Panc1 (cell line): ENCODE measurements at places on chromosomes 3 and 15.

DNA sequence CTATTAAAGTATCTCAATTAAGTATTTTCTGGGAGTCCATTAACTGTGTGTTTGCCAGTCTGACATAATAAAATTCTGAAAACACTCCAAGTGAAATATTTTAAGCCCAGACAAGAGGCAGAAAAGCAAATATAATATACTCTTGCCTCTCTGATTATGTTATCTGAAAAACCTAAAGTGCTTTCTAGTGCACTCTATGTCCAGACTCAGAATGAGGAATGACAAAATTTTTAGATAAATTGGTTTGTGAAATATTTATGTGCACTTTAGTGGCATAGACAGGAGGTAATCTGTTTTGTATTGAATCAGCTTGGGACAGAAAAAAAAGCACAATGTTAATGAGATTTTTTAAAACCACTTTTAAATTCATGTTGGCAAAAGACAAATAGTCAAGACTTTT is 508.2 kb upstream of the SUCLG2 start:
- no peak for DNase-seq

DNA sequence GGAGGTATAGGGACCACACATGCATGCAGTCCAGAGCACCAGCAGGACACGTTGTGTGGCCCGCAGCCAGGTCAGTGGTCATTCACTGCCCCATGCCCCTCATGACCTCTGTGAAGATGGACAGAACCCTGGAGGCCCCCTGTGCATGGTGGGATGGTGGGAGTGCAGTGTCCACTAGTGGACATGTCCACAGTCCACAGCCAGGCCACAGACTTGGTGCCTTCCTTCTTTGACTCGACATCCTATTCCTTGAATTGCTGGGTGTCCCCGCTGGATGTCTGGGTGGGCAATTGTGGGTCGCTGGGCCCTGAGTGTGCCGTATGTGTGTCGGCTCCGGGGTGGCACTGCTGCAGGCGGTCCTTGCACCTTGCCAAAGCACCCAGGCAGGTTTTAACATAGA is 35.7 kb downstream of the KLF15 start:
- no peak for DNase-seq

DNA sequence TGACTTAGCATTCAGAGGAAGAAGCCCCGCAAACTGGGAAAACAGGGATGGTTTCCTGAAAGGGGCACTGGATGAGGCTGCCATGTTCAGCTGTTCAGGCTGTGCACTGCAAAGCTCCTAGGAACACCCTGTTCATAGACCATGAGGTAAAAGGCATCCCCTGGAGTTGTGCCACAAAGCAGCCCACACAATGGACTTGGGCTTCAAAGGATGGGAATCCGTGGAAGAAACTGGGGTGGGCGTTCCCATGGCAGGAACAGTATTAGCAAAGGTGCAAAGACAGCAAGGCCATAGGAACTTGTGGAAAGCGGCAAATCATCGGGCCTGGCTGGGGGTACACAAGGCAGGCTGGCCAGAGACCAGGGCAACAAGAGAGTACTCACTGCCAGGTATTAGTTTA is 8.9 kb downstream of the OXTR start:
- DNase-seq, result no peak

DNA sequence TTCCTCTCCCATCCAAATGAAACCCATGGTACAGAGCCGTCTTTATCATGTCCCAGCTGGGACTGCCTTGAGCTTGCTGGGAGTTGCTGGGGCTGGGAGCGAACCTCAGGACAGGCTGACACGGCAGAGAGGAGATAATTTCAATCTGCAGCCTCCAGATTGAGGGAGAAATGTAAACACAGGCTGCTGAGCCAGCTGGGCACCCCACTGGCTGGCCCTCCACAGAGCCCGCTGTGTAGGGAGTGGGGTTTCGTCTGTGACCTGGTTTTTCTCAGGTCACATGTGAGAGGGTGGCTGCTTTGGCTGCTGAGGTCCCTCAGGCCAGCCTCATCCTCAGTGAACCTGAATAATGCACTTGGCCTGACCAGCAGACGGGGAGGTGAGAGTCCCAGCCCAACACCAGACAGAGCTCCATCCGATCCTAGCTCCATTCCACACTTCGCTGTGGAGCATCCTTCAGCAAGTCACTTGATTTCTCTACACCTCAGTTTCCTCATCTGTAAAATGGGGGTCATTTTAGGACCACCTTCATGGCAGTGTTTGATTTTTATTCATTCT is 121.6 kb upstream of the MRPS22 start:
- no peak for DNase-seq

GRCh38 chr3:13671482-13672233 is 122.7 kb downstream of the FBLN2 start:
- no peak for DNase-seq

DNA sequence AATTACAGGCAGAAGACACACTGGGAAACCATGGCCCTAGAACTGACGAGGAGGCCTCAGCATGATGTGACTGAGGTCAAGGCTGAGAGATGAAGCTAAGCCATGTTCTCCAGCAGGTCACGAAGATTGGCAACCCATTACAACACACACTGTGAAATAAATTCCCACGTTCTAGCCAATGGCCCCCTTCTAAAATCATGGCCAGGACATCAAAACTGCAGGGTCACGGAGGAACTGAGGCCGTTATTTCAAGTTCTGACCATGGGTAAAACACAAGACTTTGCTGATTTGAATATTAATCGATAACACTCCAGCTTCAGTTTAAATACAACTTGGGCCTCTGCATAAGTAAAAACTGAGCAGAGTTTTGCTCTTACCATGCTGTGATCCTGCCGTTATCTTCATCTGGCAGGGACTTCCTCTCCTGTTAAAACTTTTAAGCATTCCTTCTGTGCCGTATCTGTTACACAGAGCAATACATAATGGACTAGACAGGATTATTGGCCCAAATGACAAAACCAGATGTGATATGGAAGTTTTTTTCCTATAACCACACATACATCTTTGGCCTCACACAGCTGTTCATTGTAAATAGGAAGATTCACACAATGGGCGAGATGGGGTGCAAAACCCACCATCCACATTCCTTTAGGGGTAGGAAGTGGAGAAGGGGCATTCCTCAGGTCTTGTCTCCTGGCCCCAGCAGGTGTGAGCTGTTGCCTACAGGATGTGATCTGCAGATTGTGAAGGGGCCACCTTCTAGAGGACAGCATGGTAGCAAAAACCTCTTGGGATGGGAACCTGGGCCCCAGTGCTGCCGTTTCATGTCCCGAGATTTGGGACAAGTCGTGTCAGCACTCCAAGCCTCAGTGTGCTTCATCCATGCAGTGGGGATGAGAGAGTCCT is 207.4 kb downstream of the OPA1 start:
- DNase-seq, result no peak

- DNase-seq, result no peak
Measured at GRCh38 chr15:92878593-92879053, 21.5 kb upstream of the CHD2 start.

GRCh38 chr3:140753865-140754754 is 76.2 kb downstream of the TRIM42 start:
- no peak for DNase-seq

DNA sequence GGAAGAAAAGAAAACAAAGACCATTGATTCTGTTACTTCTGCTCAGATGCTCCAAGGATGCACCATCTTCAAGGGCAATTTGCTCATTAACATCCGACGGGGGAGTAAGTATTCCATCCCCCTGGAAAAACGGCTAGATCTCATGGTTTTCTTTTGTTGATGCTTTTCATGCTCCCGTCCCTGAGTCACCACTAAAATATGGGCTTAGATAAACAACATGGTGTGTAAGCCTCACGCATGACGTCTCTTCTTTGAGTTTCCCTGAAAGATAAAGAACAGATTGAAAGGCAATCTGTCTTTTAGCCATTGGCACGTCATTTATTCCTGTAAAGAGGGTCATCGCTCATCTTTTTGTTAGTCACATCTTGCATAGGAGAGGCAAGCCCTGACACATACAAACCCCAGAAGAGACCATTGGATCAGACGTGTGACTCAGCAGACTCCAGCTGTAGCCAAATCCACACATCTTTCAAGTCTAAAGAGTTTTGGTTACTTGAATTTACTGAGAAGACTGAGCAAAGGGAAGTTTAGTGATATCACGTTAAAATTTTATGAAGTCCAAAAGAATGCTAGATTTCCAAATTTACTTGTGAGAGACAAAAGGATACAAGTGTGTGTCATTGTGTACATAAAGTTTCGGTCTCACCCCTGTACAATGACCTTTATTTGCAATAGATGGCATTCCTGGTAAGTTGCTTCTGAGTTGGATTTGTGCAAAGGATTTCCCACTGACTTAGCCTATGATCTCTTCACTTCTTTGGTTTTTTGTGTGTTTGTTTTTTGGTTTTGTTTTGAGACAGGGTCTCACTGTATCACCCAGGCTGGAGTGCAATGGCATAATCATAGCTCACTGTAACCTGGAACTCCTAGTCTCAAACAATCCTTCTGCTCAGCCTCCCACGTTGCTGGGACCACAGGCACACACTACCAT is 110.5 kb downstream of the PGPEP1L start:
- peak; percentile 96 for DNase-seq

DNA sequence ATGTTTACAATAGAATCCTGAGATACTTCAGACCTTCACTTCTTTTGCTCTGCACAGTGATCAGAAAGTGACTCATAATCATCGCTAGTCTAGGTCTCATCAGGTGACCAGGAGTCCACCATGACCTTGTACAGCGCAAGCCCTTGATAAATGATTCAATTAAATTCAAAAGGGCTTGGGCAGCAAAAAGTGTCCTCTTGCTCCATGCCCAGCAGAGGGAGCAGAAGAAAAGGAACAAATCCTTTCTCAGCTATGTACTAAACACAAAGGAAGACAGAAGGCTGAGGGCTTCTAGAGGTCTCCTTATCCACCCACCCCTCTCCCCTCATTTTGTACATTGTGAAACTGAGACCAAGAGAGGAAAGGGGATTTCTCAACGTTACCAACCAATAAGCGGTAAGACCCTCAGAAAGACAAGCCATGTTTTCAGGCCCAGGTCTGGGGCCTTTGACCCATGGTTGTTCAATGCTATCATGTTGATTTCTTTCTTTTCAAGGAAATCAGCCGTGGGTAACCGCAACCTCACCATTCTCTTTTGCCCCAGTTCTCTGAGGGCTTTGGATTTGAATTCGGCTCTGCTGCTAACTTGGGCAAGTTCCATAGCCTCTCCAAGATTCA is 74.8 kb downstream of the AQP9 start:
- no peak for DNase-seq

DNA sequence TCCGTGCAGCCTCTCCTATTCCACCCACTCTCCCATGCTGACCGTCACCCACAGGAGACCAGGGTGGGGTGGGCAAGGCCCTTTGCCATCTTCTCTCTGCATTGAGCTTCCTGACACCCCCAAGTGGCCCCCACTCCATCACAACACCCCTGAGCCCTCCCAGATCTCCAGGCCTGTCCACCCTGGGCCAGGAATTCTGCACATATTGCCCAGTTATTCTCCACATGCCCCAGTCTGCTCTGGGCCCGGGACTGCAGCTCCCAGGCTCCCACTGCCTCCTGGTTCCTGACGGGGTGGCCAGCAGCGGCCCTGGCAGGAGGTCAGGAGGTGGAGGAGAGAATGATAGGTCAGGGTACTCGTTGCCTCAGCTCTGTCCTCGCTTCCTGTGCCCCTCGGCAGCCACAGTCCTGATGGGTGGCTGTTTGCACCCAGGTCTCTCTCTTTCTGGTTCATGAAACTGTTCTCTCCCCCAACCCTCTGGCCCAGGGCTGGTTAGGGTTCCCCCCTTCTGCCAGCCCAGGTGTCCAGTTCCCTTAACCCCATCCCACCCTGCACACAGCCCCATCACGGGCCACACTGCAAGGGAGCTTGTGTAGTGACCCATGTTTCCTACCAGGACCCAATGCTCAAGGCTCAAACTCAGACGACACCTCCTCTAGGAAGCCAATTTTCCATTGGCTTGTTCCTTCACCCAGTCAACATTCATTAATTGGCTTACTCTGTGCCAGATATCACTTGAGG is 47.3 kb downstream of the IQSEC1 start:
- no peak for DNase-seq
